Muscle of back (tissue), 13 donors: ENCODE measurements at places on chromosomes 2 and 18. TPM values are rescaled to one million over a fixed set of nuclear protein-coding genes. Genes with fewer than 3 reads are reported as not detected.

DNA sequence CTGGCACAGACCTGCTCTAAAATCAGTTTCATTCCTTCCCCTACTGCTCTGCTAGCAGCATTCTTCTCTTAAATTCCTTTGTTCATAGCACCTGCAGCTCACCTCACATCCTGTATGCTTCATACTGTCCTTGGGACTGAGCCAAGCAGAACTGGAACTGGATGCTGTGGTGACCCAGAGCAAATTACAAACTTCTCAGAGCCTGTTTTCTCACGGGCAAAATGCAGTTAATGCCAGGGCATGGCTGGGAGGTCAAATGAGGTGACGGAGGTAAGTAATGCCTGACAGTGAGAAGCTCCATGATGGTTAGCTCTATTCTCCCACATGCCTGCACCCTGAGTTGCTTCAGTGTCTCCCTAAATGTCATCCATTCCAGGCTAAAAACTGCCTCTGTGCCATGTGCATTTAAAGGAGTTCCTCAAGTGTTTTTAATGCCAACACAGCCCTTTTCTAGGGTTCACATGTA is 29.7 kb downstream of the C2orf42 start:
- no peak for DNase-seq

Gene MEP1B
- not detected for polyA plus RNA-seq

DNA sequence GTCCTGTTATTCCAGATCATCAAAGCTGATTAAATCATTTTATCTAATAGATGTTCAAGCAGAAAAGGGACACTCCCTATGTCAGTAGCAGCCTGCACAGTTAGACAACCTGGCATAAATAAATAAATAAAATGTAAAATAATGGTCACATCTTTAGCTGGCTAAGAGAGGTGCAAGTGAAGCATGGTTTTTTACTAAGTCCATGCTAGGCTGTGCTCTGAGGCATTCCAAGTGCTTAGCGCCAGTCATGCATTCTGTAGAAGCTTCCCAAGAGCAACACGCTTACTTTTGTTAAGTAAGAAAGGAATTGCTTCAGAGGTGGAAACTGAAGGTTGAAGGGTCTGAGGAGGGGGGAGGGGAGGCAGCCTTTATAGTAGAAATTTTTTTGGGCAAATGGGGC is 351.2 kb downstream of the CDH2 start:
- no peak for DNase-seq

DNA sequence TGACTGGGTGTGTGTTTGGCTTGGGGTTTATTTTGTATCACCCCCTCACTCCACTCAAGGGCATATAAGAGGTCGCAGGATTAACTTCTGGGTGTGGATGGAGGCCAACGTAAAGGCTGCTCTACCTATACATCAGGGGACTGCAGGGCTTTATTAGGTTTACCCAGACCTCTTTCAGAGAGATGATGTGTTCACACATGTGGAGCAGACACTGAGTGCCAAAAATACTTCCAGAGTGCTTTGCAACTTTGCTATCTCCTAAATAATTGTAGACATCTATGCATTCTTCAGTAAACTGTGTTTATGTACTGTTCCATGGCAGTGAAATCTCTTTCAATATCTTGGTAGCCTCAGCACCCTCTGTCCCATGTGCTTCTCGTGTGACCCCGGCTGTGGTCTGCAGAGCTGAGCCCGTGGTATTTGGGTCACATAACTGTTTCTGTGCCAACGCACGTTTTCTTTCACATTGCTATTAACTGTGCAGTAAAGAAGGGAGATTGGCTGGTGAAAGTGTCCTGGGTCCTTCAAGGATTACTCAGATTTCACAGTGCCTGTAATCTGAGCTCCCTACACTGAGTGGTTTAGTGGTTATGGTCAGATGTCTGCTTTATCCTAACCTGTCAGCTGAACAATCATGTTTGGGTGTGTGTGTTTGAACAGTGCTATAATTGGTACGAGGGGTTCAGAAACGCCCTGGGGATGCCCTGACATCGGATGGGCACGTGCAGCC is 208.1 kb downstream of the VAPA start:
- DNase-seq = peak; percentile 72

DNA sequence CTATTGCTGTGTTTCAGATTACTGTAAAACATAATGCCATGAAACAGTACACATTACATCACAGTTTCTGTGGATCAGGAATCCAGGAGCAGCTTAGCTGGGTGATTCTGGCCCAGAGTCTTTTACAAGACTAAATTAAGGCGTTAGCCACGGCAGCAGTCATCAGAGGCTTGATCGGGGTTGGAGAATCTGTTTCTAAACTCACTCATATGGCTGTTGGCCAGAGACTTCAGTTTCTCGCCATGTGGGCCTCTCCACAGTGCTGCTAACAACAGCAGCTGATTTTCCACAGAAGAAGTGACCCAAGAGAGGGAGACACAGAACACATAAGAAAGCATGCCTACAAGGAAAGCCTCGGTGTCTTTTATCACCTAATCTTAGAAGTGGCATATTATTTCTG is 89.2 kb upstream of the MYO3B start:
- DNase-seq = no peak

DNA sequence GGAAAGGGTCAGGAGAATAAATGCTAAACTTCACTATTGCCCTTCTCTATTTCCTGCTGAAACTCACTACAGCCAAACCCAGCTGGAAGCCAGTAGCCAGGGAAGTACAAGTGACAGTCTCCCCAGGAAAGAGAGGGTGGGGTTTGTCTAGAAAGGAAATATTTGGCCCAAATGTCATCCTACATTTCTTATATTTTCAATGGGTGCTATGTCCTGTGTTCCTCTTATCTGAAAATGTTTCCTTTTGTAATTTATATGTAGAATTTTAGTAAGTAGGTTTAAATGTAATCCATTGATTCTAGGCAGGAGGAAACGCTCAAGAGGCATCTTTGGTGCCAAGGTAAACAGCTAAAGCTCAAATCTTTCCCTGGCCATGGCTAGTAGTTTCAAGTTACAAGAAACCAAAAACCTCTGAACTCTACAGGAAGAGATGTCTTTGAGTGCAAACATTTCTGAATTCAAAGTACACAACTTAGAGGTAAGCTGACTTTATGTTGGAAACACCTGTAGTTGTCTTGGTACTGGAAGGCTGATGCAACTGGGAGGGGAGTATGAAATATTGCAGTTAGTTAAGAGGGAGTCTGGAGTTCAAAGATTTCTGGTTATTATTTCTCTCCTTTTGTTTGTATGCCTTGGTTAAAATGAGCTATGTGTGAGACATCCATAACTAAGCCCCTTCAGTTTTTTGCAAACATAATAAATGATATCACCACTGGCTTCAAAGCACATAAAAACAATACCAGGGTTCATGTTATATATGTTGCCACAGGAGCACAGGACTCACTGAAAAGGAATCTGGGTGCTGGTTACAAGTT is 356.1 kb upstream of the ZC3H15 start:
- peak; percentile 18 for DNase-seq

DNA sequence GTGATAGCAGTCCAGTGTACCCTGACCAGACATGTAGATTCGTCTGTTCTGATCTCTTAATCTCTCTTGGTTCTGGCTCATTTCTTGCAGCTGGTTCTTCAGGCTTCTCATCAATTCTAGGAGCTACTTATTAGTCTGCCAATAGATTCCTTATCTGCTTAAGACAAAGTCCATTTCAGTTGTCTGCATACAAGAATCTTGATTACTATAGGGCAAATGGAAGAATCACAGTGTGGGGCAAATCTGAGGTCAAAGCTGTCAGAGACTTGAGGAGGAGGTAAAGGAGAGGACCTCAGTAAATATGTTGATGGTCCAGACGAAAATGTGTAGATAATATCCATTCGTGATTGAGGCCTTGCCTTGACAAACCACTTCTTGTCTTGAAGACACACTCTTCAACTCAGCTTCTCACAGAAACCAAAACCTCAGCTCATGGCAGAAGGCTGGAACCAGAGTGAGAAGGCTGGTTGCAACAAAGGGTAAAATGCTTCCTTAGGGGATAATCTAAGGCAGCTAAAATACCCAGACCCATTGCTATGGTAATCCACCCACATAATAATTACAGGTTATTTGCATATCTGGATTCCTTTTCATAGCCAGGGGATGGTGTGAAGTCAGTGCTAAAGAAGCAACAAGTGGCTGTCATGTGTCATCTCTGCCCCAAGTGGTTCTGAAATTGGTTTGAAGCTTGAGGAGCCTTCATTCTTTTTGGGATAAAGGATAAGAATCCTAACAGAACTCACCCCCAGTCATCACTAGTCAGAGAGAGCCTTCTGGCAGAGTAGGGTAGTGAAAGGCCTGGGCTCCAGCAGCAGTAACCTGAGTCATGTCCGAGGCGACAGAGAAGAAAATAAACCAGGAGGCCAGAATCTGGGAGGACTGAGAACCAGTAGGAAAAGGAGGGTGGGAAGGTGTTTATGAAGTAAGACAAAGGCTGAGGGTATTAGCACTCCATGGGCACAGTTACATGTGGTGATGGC is 29.2 kb upstream of the PELI1 start:
- no peak for DNase-seq

GRCh38 chr18:59690996-59691395 is 6.2 kb downstream of the CCBE1 start:
- peak; percentile 88 for DNase-seq

GRCh38 chr18:35711227-35711626 is 129.7 kb downstream of the GALNT1 start:
- no peak for DNase-seq

- no peak for DNase-seq
Measured at GRCh38 chr2:47339745-47340541, 63.0 kb upstream of the MSH2 start.

- DNase-seq = peak; percentile 43
Measured at GRCh38 chr2:3604991-3605961, 10.4 kb downstream of the COLEC11 start.

DNA sequence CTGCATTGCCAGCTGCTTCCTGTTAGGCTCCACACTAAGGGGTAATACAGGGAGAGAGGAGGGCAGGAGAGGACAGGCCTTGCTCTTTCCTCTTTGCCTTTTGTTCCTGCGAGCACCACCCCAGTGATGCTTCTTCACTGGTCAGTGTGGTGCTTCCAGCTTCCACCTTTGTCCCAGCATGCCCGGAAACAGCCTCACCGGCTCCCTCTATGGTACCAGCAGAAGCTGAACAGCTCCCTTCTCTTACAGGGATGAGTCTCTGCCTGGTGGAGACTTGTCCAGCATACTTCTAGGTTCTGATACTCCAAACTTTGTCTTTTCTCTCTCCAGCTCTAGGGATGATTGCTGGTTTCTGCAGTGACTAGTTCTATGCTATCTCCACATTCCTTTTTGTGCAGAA is 413.3 kb downstream of the TSN start:
- no peak for DNase-seq

- DNase-seq = no peak
Measured at GRCh38 chr2:19651466-19651865, 250.3 kb downstream of the TTC32 start.

DNA sequence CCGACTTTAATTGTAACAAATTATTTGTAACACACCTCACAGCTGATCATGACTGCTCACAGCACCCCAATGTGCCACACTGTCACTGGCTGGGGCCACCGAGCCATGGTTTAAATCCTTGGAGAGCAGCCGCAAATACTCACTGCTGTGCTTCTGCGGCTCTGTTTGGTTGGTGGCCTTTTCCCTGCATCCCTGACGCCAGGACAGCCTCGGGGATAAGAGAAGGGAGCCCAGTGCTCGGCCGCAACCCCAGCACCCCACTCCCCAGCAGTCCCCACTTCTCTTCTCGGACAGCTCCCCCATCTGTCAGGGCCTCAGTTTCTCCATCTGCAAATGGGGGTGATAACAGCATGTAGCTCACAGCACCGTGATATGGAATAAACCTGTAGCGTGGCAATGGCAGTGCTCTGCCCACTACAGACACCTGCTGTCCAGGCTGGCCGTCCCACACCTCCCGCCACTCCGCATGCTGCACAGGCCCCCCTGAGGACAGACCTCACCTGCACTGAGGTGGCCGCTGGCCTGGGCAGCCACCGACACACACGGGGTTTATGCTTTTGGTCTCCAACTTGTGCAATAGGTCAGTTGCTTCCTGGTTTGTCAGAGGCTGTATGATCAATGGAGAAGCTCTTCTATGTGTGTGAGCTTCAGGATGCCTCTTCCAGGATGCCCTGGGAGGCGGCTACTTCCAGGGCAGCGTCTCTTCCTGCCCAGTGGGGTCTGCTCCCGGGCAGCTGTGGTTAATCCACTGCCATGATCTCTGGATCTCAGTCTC is 87.1 kb downstream of the NDUFA10 start:
- DNase-seq = no peak

DNA sequence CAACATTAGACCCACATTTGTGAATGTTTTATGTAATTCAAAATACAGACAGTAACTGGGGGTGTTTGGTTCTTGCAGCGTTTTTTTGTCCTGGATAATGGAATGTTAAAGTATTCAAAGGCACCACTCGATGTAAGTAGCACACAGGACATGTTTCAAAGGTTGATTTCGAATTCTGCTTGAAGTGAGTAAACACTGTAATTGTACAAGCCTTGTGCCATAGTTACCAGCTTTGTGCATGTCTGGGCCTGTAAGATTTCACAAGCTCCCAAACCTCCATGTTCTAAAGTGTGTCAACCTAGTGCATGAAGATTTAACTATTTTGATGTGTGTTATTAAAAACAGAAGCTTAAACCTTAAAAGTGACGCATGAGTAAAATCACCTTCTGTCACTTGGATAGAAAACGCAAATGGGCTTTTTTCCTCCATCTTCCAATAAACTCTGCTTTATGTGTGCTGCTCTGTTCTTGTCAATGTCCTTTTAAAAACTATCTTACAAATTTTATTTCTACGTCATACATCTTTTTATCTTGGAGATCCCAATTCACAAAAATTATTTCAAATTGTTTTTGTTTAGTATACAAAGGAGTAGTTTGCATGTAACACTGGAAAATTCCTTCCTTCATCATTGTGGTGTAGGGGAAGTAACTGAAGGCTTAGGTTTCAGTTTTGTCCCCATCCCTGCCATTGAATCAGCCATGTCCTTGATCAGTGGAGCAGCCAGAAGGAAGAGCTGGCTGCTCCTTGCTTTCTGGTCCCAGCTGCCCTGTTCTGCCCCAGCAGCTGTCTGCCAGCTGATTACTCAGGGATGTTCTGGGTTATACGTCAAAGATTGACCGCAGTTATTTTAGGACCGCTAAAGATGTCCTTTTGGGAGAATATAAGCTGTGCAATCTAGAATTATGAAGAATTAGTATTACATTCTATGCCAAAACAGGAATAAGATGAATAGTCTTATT is 119.2 kb downstream of the PRKRA start:
- DNase-seq = peak; percentile 6

GRCh38 chr2:188076149-188077056 is 215.3 kb upstream of the GULP1 start:
- no peak for DNase-seq
